ENCODE measurements at places on chromosomes 4 and X.

- H3K4me3 ChIP-seq = no peak overlapping the region
- H3K4me1 ChIP-seq = no peaks in the 10 kb centered on the region
- H3K36me3 ChIP-seq = no peaks in the 10 kb centered on the region
- H3K27ac ChIP-seq = no peak overlapping the region
Measured at GRCh38 chr4:139749338-139749737, 83.7 kb downstream of the MGST2 start.

- H3K4me3 ChIP-seq = no peak overlapping the region
- H3K27me3 ChIP-seq = no peaks in the 10 kb centered on the region
- no peak for DNase-seq
- H3K27ac ChIP-seq = no peak overlapping the region
- no peaks in the 10 kb centered on the region for H3K36me3 ChIP-seq
- peaks cover 22% of the 10 kb centered on the region for H3K4me1 ChIP-seq
Measured at GRCh38 chr4:26866781-26867180, 6.1 kb downstream of the STIM2 start.

- no peaks in the 10 kb centered on the region for H3K36me3 ChIP-seq
- DNase-seq = no peak
- no peaks in the 10 kb centered on the region for H3K4me1 ChIP-seq
- no peak overlapping the region for H3K4me3 ChIP-seq
- peaks cover 9% of the 10 kb centered on the region for H3K27me3 ChIP-seq
Measured at GRCh38 chr4:153798420-153798819, 9.5 kb upstream of the SFRP2 start.

DNA sequence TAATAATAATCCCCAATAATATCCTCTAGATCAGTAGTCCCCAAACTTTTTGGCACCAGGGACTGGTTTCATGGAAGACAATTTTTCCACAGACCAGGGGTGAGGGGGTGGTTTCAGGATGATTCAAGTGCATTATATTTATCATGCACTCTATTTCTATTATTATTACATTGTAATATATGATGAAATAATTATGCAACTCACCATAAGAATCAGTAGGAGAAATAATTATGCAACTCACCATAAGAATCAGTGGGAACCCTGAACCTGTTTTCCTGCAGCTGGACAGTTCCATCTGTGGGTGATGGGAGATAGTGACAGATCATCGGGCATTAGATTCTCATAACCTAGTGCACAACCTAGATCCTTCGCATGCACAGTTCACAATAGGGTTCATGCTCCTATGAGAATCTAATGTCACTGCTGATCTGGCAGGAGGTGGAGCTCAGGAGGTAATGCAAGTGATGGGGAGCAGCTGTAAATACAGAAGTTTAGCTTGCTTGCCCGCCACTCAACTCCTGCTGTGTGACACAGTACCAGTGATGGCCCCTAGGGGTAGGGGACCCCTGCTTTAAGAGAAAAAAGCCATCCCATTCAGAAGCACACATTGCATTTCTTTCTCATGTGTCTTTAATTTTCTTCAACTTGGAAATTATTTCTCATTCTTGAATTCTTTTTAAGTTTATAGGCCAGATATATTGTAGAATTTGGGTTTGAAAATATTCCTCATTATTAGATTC lies 16.0 kb upstream of the SH3RF1 start:
- DNase-seq = no peak
- no peaks in the 10 kb centered on the region for H3K27me3 ChIP-seq
- H3K27ac ChIP-seq = no peak overlapping the region
- peaks cover 22% of the 10 kb centered on the region for H3K4me1 ChIP-seq
- no peak overlapping the region for H3K4me3 ChIP-seq

DNA sequence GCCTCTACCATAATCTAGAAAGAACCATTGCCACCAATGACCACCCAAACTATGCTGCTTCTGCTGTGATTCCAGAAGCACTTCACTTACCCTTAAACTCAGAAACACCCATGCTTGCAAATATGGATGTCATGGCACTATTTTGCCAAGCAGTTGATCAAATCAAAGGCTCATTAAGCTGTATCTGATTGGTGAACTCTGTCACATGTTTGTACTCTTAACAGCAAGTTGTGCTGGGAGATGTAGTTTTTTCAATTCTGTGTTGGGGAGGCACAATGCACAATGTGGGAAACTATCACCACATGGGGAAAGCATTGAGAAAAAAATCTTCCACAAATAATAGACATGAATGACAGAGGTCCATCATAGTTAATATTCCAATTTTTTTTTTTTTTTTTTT lies 19.2 kb upstream of the SPCS3 start:
- no peak overlapping the region for H3K27ac ChIP-seq
- H3K27me3 ChIP-seq = no peaks in the 10 kb centered on the region
- DNase-seq = no peak
- H3K4me3 ChIP-seq = no peak overlapping the region
- no peaks in the 10 kb centered on the region for H3K36me3 ChIP-seq

DNA sequence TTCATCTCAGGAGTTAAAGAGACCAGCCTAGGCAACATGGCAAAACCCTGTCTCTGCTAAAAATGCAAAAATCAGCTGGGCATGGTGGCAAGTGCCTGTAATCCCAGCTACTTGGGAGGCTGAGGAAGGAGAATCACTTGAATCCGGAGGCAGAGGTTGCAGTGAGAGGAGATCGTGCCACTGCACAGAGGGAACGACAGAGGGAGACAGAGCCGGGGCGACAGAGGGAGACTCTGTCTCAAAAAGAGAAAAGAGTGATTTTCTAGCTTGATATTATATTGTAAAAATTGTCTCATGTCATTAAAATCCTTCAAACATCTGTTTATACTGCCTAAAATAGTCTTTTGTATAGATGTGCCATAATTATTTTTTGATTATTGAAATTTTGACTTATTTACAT lies 225.4 kb upstream of the AGA start:
- DNase-seq = no peak
- H3K36me3 ChIP-seq = no peaks in the 10 kb centered on the region
- H3K27ac ChIP-seq = no peak overlapping the region
- no peak overlapping the region for H3K4me3 ChIP-seq

- no peaks in the 10 kb centered on the region for H3K36me3 ChIP-seq
- H3K4me3 ChIP-seq = no peak overlapping the region
- no peak for DNase-seq
- H3K27me3 ChIP-seq = no peaks in the 10 kb centered on the region
- no peak overlapping the region for H3K27ac ChIP-seq
- no peaks in the 10 kb centered on the region for H3K4me1 ChIP-seq
Measured at GRCh38 chrX:112628288-112628687, 51.5 kb downstream of the LHFPL1 start.

- no peaks in the 10 kb centered on the region for H3K27me3 ChIP-seq
- H3K27ac ChIP-seq = no peak overlapping the region
- DNase-seq = no peak
Measured at GRCh38 chr4:165787516-165788274, 85.3 kb upstream of the TLL1 start.

GRCh38 chr4:19155568-19155967 lies 1096.1 kb upstream of the SLIT2 start:
- H3K27me3 ChIP-seq = no peaks in the 10 kb centered on the region
- H3K27ac ChIP-seq = no peak overlapping the region
- H3K36me3 ChIP-seq = no peaks in the 10 kb centered on the region
- no peak for DNase-seq
- H3K4me1 ChIP-seq = no peaks in the 10 kb centered on the region

Measured in RWPE2 (cell line).